Stimulated activated CD8-positive, alpha-beta memory T cell treated with anti-CD3 and anti-CD28 coated beads, Interleukin-4, amount 100 ng/mL, for 24 hours (primary cell): ENCODE measurements at places on chromosomes 11 and 22.

DNA sequence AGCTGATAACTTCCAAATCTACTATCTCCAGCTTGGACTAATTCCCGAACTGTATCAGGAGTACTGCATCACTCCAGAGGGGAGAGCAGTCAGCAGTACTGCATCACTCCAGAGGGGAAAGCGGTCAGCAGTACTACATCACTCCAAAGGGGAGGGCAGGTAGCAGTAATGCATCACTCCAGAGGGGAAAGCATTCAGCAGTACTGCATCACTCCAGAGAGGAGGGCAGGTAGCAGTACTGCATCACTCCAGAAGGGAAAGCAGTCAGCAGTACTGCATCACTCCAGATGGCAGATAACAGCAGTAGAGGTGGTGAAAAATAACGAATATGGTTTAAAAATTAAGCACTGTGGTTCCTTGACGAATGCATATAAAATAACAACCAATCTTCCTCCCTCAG lies 8.4 kb downstream of the CWC15 start:
- DNase-seq: no peak

DNA sequence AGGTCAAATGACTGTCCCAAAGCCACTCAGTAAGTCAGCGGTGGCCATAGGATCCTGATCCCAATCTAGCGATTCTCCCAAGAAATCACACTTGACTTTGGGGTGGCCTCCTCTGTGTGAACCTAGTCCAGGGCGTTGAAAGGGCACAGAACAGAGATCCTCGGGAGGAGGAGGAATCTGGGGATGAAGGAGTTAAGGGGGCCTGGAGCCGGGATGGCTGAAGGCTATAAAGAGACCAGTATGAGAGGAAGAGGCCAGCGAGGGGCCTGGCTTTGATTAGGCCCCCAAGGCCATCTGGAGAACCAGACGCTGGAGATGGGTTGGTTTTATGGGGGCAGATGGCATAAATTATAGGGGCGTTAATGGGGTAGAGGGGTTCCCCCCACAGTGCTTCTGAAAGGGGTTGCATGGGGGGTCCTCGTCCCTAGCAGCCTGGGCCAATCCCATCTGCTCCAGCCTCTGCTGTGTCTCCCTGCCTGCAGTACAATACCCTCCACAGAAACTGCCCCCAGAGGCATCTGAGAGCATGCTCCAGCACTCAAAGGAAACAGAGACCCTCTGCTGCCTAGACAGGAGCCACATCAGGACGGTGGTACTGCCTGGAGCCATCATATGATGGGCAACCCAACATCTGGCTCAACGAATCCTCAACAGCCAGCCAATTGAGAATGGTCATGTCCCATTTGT lies 35.2 kb upstream of the TRIM29 start:
- no peak for DNase-seq

GRCh38 chr11:70175236-70175698 lies 27.8 kb upstream of the FADD start:
- no peak for DNase-seq

DNA sequence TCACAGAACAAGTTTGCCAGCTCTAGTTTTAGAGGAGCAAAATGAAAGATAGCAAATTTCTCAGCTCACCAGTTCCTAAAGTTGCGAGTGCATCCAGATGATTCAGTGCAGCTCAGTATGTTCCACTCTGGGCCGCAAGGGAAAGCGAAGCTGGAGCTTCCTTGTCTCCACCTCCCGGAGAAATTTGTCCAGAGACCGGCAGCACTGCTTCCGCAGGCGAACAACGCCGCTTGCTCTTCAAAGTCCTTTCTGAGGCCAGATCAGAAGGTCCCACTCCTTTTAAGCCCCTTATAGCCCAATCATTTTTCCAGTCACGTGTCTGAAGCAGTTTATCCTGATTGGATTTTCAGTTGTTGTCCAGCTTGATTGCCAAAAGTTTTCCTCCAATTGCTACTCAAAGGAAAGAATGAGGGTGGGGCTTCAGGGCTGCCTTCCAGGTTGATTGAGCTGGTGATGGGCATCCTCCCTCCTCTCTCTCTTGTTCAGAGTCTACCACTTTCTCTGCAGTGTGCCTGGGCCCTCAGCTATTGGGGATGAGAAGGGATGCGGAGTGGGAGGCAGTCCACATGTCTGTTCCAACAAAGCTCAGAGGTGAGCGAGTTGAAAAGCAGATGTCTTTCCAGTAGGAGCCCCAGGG lies at the start of gene ZNF280A:
ZNF280A (minus strand) TSS at position 251 of the 637 bp plus-strand sequence. CDS start 4,640 bp downstream, outside the sequence.
- no peak for DNase-seq

DNA sequence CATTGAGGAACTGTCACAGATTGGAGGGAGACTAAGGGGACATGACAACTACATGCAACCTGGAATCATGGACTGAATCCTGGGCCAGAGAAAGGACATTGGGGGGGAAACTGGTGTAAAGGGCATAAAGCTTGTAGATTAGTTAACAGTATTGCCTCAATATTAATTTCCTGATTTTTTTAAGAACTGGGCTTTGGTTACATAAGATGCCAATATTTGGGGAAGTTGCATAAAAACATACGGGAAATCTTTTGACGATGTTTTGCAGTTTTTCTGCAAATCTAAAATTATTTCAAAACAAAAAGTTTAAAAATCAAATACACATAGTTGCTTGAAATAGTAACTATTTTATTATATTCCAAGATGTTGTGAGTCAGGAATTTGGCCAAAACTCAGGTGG lies 2.9 kb upstream of the FOLR3 start:
- DNase-seq: no peak

- DNase-seq: no peak
Observed at GRCh38 chr22:37122598-37123180, 13.2 kb upstream of the TMPRSS6 start.

DNA sequence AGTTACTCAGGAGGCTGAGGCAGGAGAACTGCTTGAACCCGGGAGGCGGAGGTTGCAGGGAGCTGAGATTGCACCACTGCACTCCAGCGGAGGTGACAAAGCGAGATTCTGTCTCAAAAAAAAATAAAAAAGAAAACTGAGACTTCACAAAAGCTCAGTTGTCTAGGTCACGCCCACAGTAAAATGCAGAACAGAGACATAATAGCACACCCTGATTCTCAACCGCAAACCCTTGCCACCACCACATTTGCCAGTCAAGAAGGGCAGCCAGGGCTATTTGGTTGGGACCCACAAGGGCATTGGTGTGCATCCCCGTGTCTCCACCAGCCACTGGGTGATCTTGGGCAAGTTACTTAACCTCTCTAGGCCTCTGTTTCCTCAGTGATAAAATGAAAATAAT lies 25.4 kb downstream of the CREB3L1 start:
- no peak for DNase-seq

GRCh38 chr22:45871721-45872120 lies 105.2 kb downstream of the WNT7B start:
- DNase-seq: no peak
